Neural progenitor cell (in vitro differentiated cells): ENCODE measurements at places on chromosomes 7 and 10. TPM values are rescaled to one million over a fixed set of nuclear protein-coding genes. Genes with fewer than 3 reads are reported as not detected.

DNA sequence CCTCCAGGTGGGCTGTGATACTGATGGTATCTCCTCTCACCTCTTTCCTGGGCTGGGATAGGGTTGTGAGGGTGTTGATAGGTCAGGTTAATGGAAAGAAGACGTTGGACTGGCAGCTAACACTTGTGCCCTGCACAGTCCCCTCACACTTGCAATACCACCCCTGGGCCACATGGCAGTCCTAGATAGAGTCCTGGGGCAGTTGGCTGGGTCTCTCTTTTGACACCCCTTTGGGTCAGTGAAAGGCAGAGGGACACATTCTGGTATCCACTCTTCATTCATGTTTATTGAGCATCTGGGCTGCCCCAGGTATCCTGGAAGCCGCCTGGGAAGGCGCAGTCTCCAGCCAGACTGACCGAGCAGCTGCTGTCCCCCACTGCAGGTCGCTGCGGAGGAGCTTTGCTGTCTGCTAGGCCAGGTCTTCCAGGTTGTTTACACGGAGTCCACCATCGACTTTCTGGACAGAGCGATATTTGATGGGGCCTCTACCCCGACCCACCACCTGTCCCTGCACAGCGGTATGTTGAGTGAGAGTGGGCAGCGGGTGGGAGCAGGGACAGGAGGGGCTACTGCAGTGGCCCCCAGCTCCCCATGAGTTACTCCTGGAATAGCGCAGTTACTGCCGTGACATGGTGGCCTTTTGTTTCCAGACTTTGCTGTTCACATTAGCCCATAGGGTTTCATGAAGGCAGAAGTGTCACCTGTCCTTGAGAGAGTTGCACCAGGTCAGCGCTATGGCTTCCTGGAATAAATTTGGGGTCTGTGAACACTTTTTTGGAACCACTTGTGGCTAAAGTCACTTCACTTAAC, 19.1 kb downstream of the NACAD start:
- no peaks in the 10 kb centered on the region for H3K4me1 ChIP-seq
- no peak overlapping the region for H3K4me3 ChIP-seq
- H3K27ac ChIP-seq: no peak overlapping the region

DNA sequence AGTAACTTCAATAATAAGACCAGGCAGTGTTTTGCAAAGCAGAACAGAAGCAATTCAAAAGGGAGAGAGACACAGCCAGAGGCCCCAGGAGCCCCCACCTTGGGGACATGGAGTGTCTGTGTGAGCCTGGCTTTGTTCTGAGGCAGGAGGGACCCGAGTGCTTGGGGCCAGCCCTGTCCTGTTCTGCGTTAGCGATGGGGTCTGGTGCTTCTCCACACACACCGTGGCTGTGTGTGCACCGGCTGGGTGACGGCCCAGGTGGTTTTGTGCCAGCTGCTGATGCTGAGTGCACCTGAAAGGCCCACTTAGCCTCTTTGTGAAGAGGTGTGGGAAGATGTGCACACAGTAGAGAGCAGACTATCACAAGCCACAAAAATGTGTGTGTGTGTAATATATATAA, 468.9 kb downstream of the DNAJB6 start:
- no peaks in the 10 kb centered on the region for H3K36me3 ChIP-seq
- peaks cover 25% of the 10 kb centered on the region for H3K4me1 ChIP-seq
- H3K4me3 ChIP-seq: no peak overlapping the region
- DNase-seq: no peak
- H3K27me3 ChIP-seq: no peaks in the 10 kb centered on the region

GRCh38 chr10:103667356-103667755, 173.9 kb downstream of the NEURL1 start:
- H3K4me1 ChIP-seq: peaks cover 16% of the 10 kb centered on the region
- no peaks in the 10 kb centered on the region for H3K36me3 ChIP-seq
- no peaks in the 10 kb centered on the region for H3K27me3 ChIP-seq

TYW1B gene
- 3.6 and 4.4 TPM in 2 replicates for total RNA-seq

PLCE1 gene
- total RNA-seq: 0.47 and 0.71 TPM in 2 replicates
